ENCODE measurements at places on chromosomes 16 and 17. TPM values are rescaled to one million over a fixed set of nuclear protein-coding genes. Genes with fewer than 3 reads are reported as not detected.

Gene TANGO6
- total RNA-seq = 12.8 TPM

Gene ZNF205
- 5.6 TPM for total RNA-seq

Gene PRSS36
- 1.5 TPM for total RNA-seq

Gene VPS9D1
- total RNA-seq = 21.0 TPM

Gene LPCAT2
- 9.8 TPM for total RNA-seq

Gene IKZF3
- 1.1 TPM for total RNA-seq

Gene KCNJ2
- 7.5 TPM for total RNA-seq

Gene WFDC1
- total RNA-seq = 1.1 TPM

Gene LPO
- 0.44 TPM for total RNA-seq

Gene MT1G
- total RNA-seq = 26.3 TPM

Gene DNAJC7
- total RNA-seq = 75.5 TPM

Gene NECAB2
- not detected for total RNA-seq

Gene CMTM4
- total RNA-seq = 13.1 TPM

Gene ACE
- total RNA-seq = 1.9 TPM

Gene ELP5
- 40.3 TPM for total RNA-seq

Gene SKA2
- total RNA-seq = 36.7 TPM

Gene RNF157
- total RNA-seq = 0.32 TPM

Gene PARD6A
- 1.8 TPM for total RNA-seq

Gene NLRC3
- 0.48 TPM for total RNA-seq

Gene KRTAP2-3
- total RNA-seq = not detected

Gene ANKRD40CL
- not detected for total RNA-seq

Gene TEKT1
- not detected for total RNA-seq

Gene KRT20
- total RNA-seq = 0.20 TPM

Gene CCL23
- 0.92 TPM for total RNA-seq

Gene TPPP3
- total RNA-seq = 3.7 TPM

Gene HSBP1
- total RNA-seq = 182 TPM

Gene TMEM208
- 25.3 TPM for total RNA-seq

Gene SGCA
- 0.64 TPM for total RNA-seq

Gene NACA2
- total RNA-seq = not detected

Gene BEAN1
- total RNA-seq = 0.92 TPM

Gene TNFRSF13B
- 0.28 TPM for total RNA-seq

Gene KIF18B
- 10.4 TPM for total RNA-seq

All from esophagus mucosa (tissue), 1 donor.